Skeletal muscle cell (primary cell): ENCODE measurements at places on chromosomes 1 and 21.
A peak's percentile ranks its signal among the peaks of the same experiment; 100 is the strongest.

GRCh38 chr1:54404939-54405897 is 976 bp downstream of the SSBP3 start:
- no peak for DNase-seq

DNA sequence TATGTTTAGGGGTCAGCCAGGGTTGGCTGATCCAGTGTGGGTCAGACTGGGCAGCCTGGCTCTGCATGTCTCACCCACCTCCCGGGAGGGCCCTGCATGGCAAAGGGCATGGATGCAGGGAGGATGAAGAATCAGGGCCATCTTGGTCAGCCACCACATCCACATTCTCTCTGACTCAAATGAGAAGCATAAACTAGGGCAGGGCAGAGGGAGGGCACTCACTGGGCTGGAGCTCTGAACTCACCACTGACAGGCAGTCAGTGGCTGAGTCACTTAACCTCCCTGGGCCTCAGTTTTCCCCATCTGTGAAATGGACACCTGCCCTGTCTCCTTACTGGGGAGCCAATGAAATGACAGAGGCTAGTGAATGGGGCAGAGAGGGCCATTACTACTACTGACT is 4.3 kb upstream of the CELA2A start:
- no peak for DNase-seq

GRCh38 chr1:1799716-1800115 is 21.4 kb upstream of the NADK start:
- no peak for DNase-seq

DNA sequence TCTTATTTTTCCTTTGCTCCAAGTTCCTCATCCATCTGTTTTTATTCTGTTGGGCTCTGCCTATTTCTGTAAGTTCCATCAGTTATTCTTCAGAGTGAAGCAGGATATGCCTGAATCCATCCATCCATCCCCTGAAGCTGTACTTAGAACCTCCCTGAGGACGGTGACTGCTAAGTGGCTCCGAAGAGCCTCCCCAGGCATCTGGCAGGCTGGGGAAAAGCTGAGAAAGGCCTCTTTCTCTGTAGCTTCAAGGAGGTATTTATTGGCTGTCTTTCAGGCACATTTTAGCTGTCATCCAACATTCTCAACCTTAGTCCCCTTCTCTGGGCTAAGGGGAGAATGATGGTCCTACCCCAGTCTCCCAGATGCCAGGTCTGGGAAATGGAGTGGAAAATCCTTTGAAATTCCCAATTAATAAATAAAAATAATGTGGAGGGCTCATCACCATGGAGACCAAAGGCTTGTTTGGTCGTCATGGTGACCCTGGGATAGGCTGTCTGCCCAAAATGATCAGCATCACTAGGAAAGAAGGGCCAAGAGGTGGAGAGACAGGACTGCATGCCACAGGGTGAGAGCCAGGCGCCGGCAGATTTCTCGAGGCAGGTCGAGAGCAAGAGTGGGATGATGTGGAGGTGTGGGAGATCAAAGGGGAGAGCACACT is 82.0 kb downstream of the UBIAD1 start:
- DNase-seq = no peak

DNA sequence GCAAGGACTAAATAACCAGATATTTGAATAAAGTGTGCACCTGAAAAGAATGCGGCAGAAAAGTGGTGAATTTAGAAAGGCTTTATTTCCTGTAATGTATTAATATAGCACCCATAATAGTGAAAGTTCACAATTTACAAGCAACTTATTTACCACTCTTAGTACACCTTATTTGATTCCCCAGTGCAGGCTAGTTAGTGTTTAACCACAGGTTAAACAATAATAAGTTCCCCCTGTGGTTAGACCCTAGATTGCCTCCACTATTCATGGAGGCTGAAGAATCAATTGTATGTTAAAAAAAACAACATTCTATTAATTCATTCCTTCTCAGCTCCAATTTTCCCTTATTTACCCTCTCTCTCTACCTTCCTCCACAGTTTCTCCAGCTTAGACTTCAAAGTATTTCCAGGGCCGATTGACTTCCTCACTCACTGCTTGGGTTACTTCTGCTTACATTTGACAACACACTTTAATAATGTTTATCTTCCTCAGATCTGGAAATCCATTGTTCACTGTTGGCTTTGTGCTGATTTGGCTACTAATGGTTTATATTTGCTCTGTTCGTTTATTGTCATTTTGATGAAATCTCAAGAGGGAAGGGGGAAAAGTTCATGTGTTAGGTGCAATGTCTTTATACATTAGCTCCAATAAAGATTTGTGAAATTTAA is 796.3 kb downstream of the BRINP3 start:
- DNase-seq = no peak

DNA sequence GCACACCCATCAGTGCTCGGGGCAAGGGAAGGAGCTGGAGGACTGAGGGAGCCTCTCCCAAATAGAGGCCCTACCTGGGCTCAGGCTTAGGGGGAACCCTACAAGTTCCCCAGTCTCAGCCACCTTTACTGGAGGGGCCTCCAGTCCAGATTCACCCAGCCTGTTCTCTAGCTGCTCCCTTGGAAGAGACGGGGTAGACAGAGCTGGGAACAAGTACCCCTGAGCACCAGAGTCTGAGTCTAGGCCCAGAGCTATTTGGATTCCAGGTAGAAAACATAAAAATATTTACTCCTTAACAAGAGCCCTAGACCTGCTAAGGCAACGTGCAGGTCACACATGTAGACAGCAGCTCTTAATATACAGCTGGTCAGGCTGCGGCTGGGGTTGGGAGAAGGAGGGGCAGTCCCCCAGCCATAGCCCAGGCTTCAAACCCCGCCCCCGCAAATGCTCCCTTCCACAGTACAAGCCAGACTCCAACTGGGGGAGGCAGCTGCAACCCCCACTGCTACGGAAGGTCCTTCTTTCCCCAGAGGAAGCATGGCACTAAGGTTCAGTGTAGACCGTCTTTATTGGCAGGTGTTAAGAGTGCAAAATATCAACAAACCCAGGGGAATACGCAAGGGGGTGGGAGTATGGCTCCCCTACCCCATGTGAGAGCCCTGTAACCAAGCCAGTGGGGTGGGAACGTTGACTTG is 8.0 kb downstream of the TENT5B start:
- DNase-seq = peak; percentile 47
